ENCODE measurements at places on chromosomes 1 and 21.
A peak's percentile ranks its signal among the peaks of the same experiment; 100 is the strongest.

DNA sequence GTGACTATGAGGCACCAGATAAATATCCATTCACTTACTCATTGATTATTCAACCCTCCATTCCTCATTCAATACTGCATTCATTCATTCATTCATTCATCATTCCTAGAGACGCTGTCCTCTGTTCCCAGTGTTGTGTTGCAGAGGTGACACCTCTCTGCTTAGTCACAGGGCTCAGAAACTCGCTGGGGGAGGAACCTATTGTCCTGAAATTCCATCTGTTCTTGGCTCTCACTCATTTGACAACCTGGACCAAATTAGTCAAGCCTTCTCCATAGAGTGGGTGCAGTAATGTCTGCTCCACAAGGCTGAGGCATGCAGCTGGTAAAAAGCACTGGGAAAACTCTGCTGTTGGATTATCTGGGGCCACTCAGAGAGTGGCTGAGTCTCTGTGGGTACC is 49.7 kb downstream of the MYOM3 start:
- DNase-seq = no peak

GRCh38 chr1:229479660-229480399 is 28.3 kb downstream of the NUP133 start:
- DNase-seq = no peak

- DNase-seq = no peak
Observed at GRCh38 chr1:3205815-3206214, 136.8 kb downstream of the PRDM16 start.

GRCh38 chr1:241637046-241637590 is 3.1 kb downstream of the CHML start:
- DNase-seq = no peak

- DNase-seq = no peak
Observed at GRCh38 chr21:15743593-15743992, 13.8 kb downstream of the USP25 start.

DNA sequence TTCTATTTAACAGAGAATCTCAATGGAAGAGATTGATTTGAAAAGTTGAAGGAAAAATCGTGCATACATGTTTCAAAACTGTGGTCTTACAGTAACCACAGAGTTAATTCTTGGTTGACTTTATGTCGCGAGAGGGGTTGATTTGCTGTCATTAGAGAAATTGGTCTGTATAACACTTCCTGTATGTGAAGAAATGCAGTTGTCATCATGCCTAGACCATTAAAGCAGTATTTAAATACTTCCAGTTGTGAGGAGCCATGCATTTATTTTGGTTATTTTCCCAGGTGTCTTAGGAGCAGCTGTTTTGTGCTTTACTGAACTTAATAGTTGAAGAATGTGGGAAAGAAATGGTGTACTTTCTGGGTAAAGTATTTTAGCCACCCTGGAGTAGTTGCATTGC is 76.2 kb downstream of the NFIA start:
- DNase-seq = no peak

DNA sequence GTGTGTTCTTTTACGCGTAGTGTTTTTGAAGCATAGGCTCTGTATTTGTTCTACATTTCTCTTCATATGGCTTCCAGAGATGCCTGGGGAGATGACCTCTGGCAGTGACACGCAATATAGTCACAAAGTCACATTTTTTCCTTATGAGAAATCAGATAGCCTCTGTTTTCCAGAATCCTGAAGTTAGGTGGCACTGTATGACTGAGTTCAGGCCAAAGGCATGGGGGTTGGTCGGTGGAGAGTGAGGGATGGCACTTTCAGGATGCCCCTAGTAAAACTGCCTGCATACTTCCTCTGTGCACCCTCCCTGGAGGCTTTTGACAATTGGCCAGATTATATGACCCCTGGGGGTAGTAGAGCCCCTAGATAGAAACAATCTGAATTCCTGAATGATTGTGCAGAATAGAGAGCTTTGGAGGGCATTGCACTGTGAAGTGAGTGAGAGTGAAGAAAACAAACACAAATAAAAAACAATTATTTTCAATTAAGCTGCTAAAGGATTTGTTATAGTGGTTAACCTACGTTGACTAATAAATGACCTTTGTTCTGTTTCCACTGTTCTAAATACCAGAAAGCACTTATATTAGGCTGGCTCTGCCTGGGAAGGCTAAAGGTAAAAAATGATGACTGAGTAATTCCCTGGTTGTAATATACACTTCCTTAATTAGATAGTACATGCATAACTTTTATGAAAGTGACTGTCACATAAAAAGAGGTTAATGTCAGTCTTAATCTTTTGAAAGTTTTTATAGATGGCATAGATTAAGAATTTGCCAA is 1660.8 kb downstream of the PLA2G4A start:
- DNase-seq = no peak

DNA sequence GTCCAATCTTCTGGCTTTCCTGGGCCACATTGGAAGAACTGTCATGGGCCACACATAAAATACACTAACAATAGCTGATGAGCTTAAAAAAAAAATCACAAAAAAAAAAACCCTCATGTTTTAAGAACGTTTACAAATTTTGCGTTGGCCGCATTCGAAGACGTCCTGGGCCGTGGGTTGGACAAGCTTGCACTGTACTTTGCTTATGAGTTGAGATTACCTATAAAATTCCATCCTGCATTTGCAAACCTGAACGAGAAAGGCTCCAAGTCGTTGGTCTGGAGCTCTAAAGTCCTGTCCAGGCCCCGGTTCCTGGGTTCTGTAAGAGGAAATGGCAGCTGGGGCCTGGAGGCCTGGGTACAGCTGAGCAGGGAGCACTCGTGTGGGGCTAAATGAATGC is 51.4 kb downstream of the KIAA1614 start:
- no peak for DNase-seq

- DNase-seq = no peak
Observed at GRCh38 chr1:22616571-22616970, 19.9 kb upstream of the C1QA start.

DNA sequence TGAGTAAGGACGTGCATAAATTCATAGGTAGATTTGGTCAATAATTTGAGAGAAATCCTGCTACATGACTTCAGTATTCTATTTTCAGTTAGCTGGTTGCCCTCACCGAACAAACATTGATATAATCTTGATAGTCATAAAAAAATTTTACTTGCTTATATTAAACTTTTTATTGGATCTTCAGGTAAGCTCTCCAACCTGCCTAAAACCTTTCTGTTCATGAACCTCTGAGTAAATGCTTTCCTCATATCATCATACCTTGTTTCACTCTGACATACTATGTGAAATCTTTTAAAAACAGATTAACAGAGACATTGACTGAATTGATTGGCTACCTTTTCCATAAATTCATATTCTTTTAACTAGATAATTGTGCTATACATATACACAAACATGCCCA is 299.0 kb downstream of the NCAM2 start:
- no peak for DNase-seq

GRCh38 chr21:46218906-46219590 is 9.5 kb downstream of the LSS start:
- DNase-seq = no peak

DNA sequence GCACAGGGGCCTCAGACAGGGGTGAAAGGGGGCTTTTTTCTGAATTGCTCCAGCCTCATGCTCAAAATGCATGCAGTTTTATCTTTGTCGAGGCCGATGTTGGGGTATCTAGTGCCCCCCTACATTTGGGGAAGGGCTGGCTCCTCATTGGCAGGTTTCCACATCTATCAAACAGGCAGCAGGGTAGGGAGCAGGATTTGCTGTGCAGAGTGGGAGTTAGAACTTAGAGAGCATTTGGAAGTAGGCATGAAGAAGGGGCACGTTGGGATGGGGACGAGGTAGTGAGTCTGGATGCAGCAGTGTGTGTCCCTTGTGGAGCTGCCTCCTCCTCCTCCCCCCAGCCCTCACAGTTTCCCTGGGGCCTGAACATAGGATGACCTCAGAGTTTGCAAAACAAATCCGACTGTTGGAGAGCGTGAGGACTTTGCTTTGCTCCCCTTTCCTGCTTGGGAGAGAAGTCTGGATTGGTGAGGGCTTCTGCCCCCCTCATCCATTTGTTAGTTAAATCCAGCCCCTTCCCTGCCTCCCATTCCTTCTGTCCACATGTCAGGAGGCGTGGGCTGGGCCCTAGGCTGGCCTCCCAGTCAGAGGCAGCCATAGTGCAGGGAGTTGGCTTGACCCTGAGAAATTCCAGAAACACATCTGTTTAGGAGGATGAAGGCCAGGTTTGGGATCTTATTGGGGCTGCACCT is 36.9 kb upstream of the GPR37L1 start:
- no peak for DNase-seq

DNA sequence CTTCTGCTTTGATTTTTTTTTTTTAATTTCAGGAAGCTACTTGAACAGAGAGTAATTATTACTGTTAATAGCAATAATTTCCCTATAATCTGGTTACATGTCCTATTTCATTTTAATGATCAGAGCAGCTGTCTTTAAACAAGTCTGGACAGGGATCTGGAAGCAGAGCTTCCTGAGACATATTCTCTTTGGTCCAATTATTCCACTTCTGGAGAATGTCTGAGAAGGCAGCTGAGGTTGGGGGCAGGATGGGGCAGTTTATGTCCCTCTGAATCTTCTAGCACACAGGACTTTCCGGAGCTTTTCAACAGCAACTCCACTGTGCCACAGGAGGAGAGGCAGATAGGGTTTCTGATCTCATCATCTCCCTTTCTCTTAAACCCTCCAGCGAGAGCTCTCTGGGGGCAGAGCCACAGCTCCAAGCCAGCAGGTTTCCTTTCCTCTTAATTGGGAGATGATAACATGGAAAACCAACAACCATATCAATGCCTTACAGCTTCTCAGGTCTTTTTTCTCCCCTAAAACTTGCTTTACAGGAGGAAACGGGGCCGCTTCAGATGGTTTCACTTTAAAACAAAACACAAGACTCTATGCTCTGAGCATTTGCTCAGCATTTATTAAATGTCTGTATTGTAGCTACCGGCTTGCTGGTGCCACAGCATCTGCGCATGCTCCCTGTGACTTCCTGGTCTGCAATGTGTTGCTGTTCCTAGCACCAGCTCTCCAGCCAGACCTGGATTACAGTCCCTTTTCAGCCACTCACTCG is 425.7 kb upstream of the USP24 start:
- no peak for DNase-seq

DNA sequence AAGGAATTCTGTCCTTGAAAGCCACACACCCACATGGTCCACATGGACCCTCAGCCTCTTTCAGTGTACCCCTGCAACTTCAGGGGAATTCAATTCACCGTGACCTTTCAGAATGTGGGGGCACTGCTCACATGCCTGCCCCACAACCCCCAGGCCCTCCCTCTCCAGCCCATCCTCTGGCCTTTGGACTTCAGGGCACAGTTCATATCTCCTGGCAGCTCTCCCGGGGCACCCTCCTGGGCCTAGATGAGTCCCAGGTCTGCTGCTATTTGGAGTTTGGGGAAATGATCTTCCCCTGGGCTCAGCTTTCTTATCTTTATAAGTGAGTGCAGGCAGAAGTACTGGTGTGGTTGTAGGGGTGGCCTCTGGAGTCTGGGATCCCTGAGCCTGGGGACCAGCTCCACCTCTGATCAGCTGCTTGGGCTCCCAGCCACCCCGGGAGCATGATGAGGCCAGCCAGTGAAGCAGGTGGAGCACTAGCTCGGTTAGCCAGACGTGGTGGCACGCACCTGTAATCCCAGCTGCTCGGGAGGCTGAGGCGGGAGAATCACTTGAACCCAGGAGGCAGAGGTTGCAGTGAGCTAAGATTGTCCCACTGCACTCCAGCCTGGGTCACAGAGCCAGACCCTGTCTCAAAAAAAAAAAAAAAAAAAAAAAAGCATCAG is 15.8 kb downstream of the C1orf167 start:
- no peak for DNase-seq

GRCh38 chr1:162314206-162314605 is 62.4 kb downstream of the SPATA46 start:
- DNase-seq = no peak

DNA sequence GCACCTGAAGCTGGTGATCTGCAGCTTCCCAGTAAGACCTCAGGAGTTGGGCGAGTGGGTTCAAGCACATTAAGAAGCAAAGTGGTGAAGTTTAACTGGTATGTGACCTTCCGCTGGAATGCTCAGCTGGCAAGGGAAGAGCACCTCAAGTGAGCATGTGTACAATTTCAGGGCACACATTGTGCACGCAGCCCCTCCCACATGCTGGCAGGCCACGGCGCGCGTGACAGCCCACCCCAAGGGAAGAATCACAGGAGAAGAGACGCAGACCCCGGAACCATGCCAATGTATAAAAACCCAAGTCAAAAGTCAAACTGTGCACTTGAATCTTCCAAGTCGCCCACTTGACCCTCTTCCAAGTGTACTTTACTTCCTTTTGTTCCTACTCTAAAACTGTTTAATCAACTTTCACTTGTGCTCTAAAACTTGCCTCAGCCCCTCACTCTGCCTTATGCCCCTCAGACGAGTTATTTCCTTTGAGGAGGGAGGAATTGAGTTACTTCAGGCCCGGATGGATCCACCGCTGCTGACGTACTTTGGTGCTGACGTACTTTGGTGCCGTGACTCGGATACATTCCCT is 20.0 kb downstream of the LRRC3 start:
- DNase-seq = no peak

DNA sequence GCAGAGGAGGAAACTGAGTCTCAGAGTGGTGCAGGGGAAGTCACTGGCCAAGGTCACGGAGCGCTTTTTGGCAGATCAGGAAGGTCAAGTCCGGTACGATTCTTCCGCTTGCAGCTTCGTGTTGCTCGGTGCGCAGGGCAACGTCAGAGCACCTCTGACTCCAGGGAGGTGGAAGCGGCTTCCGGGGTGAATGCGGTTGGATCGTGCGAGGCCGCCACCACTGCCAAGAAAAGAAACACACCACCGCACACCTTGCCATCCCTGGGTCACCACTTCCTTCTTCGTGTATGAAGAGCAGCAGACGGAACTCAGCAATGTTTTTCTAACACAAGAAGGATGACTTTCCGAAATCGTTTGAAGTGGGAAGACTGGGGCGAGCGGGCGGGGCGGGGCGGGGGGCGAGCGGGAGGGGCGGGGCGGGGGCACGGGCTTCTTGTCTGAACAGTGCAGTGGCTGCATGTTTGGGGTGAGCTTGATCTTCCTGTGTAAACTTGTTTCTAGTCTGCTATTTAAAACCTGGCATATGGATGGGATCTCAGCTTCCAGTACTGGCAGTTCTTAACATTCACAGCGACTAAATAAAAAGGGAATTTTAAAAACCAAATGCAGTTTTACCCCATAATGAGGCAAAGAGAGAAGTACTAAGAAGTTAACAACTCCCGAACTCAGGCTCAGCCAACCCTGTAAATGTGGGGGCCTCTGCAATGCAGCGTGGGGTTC is 300.0 kb downstream of the RRAGC start:
- DNase-seq = no peak

- no peak for DNase-seq
Observed at GRCh38 chr1:36307601-36308330, 1.6 kb downstream of the SH3D21 start.

DNA sequence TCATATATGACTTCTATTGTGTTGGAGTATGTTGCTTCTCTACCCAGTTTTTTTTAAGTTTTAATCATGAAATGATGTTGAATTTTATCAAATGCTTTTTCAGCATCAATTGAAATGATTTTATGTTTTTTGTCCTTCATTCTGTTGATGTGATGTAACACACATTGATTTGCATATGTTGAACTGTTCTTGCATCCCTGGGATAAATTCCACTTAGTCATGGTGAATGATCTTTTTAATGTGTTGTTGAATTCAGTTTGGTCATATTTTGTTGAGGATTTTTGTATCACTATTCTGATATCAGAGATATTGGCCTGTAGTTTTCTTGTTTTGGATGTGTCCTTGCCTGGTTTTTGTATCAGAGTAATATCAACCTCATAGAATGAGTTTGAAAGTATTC is 46.6 kb upstream of the CD55 start:
- no peak for DNase-seq

GRCh38 chr1:53145942-53146708 is 3.7 kb upstream of the SLC1A7 start:
- peak; percentile 55 for DNase-seq
